ENCODE measurements at places on chromosomes 16 and 17.

DNA sequence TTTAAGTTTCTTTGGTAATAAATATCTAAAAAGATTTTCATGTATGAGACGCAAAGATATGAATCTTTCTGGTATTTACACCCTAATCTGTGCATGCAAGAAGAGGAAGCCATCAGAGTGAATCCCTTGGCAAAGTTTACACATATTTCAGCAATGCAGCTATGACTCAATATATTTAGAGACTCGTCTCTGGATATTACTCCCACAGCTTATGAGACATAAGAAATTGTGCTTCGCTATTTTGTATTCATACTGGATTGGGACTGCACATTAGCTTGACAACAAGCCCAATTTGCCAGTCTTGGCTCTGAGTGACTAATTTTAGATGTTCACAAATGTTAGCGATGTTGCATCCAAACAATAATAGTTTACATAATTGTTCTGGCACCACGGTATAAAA, 532.0 kb downstream of the CDH11 start:
- DNase-seq: no peak

GRCh38 chr17:75412455-75413317, 7.2 kb upstream of the GRB2 start:
- DNase-seq: peak; percentile 55

DNA sequence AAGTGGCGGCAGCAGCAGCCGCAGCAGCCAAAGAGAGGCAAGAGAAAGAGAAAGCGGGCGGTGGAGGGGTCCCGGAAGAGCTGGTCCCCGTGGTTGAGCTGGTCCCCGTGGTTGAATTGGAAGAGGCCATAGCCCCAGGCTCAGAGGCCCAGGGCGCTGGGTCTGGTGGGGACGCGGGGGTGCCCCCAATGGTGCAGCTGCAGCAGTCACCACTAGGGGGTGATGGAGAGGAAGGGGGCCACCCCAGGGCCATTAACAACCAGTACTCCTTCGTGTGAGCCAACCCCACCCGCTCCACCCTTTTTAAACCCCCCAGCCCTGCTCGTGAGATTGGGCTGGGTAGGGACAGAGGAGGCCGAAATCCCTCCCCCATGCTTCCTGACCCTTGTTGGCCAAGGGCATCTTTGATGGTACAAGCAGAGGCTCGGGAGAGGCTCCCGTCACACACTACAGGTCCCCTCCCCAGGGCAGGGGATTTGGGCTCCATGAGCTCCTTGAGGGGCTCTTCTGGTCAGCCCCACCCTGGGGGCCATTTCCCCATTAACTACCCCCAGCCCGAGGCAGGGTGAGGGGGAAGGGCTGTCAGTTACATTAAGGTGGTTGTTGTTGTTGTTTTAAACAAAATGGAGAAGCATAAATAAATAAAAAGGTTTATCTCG, 4.6 kb upstream of the ATP2A1 start:
- peak; percentile 25 for DNase-seq

DNA sequence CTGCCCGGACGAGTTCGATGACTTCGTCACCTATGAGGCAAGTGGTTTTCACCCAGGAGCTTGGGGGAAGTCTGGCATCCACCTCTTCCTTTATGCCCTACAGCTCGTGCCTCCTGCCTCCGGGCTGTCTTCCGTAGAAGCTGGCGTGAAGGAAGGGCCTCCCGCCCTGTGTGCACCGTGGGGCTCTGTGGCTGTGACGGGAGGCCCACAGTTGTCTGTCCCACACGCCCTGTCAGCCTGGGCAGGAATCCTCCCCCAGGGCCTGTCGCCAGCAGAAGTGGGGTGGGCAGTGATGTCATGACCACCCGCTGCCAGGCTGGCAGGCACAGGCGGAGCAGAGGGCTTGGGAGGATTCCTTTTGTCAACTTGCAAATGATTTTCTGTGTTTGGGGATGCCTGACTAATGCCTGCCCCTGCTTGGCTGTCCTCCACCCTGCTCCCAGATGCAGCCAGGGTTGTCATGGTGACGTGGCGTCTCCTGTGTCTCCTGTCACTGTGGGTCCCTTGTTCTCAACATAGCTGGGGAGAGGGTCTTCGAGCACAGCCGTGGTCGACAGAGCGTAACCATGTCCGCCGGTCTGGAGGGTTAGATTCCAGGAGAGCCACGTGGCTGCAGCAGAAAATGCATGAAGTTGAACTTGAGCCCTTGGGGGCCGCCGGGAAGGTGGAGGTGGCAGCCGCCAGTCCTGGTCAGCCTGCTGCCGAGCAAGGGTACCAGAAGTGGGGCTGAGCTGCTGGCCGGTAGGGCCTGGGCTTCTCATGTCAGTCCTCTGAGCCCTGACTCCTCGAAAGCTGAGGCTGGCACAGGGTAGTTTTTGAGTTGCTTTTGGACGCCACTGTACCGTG, 46.1 kb downstream of the RAB11FIP3 start:
- no peak for DNase-seq

- DNase-seq: no peak
Measured at GRCh38 chr16:27066668-27067537, at the start of gene C16orf82. Gene C16orf82 (plus strand): TSS chr16:27066927.

- DNase-seq: no peak
Measured at GRCh38 chr16:16154281-16154951, 68.9 kb downstream of the ABCC6 start.
